ENCODE measurements at places on chromosomes 4 and X. TPM values are rescaled to one million over a fixed set of nuclear protein-coding genes. Genes with fewer than 3 reads are reported as not detected.

GRCh38 chr4:99644453-99644852, 13.2 kb downstream of the C4orf54 start:
- H3K36me3 ChIP-seq = no peaks in the 10 kb centered on the region
- peak overlapping the region; percentile 61 for H3K27ac ChIP-seq
- H3K27me3 ChIP-seq = peaks cover 73% of the 10 kb centered on the region
- peaks cover 60% of the 10 kb centered on the region for H3K4me1 ChIP-seq
- peak overlapping the region; percentile 24 for H3K4me3 ChIP-seq

NWD2 gene
- total RNA-seq = not detected

DNA sequence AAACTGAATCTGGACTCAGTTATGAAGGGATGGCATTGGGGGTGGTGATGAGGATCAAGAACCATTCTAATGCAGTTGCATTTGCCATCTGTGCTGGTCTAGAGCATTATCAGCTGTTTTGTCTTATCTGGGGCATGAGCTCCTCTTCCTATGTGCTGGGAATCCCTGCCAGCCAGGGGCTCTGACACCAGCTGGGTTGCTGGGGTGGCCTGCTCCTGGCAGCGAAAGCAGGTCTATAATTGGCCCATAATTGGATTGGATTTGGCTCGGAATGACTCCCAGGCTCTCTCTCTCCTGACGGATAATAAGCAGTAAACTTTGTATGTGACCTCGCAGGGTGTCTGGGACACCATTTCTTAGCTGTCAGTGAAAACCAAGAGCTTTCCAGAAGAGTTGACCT, 34.1 kb downstream of the SMPX start:
- H3K27ac ChIP-seq = no peak overlapping the region
- no peaks in the 10 kb centered on the region for H3K36me3 ChIP-seq
- DNase-seq = no peak

TLR6 gene
- 0.11 TPM for total RNA-seq

HERC6 gene
- total RNA-seq = 4.1 TPM

NLGN3 gene
- total RNA-seq = 11.7 TPM

GRCh38 chrX:444305-444704, 57.6 kb upstream of the PPP2R3B start:
- H3K4me3 ChIP-seq = no peak overlapping the region
- no peak overlapping the region for H3K27ac ChIP-seq
- no peak for DNase-seq
- peaks cover 38% of the 10 kb centered on the region for H3K27me3 ChIP-seq

- no peaks in the 10 kb centered on the region for H3K36me3 ChIP-seq
- H3K27me3 ChIP-seq = no peaks in the 10 kb centered on the region
- no peak overlapping the region for H3K27ac ChIP-seq
- no peak overlapping the region for H3K4me3 ChIP-seq
- no peak for DNase-seq
These were observed 497.6 kb downstream of the PRR32 start for GRCh38 chrX:127317159-127317558.

DNA sequence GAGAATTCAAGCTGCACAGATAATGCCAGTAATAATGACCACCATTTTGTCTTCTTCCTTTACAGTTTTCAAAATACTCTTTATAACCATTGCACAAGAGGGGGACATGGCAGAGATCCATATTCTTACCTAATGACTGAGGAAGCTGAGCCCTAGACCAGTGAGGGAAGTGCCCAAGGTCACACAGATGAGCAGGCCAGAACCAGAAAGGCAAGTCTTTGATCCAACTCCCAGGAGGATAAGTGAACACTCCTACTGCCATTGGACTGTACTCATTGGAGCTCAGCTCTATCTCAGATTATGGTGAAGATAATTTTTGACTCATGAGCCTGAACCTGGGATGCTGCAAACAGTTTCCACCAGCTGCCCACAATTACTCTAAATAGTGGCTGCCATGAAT, 28.6 kb downstream of the AMER1 start:
- no peak for DNase-seq
- no peaks in the 10 kb centered on the region for H3K27me3 ChIP-seq
- no peak overlapping the region for H3K27ac ChIP-seq
- no peak overlapping the region for H3K4me3 ChIP-seq
- no peaks in the 10 kb centered on the region for H3K4me1 ChIP-seq

- no peak overlapping the region for H3K4me3 ChIP-seq
- 0 out of 2 replicates have a peak, but pooled peaks cover 4% of the 10 kb centered on the region for H3K36me3 ChIP-seq
- no peaks in the 10 kb centered on the region for H3K4me1 ChIP-seq
- no peak for DNase-seq
- no peaks in the 10 kb centered on the region for H3K27me3 ChIP-seq
These were observed 265.0 kb upstream of the FAT4 start for GRCh38 chr4:125049711-125050110.

- no peak for DNase-seq
- H3K4me3 ChIP-seq = no peak overlapping the region
- no peaks in the 10 kb centered on the region for H3K4me1 ChIP-seq
- no peaks in the 10 kb centered on the region for H3K27me3 ChIP-seq
- H3K36me3 ChIP-seq = no peaks in the 10 kb centered on the region
- no peak overlapping the region for H3K27ac ChIP-seq
These were observed 77.6 kb upstream of the PCDH7 start for GRCh38 chr4:30642567-30642966.

DNA sequence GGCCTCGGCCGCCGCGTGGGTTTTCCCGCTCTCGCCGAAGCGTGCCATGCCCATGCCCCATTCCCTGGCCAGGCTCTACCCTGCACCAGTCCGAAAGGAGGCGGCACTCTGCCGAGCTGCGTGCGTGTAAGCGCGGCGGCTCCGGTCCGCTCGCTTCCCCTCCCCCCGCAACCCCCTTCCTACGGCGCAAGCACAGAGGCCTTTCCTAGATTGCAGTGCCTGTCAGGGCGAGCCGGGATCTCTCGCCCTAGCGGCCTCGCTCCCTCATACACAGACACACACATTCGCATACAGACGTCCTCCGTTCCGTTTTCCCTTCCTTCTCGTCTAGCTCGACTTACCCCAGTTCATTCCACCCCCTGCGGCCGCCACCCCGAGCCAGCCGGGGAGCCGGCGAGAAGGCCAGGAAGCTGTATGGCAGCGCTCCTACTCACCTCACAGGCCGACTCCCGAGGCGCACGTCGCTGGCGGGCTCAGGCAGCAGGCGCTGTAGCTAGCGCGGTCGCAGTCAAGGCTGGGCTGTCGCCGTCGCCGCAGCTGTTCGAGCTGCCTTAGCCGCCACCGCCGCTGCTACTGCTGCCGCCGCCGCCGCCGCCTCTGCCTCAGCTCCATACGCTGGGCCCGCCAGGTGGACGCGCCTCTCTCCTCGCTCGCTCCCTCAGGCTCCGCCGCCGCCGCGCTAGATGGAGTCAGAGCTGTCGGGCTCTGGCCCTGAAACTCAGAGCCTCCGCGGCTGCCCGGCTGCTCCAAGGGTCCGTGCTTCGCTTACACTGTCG, 615 bp downstream of the NEXMIF start:
- no peak overlapping the region for H3K27ac ChIP-seq
- H3K4me3 ChIP-seq = peak overlapping the region; percentile 78
- no peaks in the 10 kb centered on the region for H3K36me3 ChIP-seq
- H3K27me3 ChIP-seq = peaks cover 54% of the 10 kb centered on the region

DNA sequence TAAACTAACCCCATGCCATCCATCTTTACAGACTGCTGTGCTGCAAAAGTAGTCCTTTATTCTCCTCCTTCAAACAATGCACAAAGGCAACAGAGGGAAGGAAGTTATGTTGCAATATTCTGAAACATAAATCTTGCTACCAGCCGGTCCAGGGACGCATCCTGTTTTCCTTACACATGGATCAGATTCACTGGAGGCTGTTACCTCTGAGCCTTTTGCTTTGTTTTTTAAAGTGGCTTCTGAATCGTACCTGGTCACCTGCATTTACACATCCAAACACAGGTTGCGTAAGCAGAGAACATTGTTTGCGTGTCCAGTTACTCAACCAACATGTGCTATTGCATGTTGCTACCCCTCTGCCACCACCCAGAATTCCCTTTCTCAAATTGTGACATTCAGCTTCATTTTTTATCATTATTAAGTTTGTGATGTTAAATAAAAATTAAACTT, 8.8 kb downstream of the PPARGC1A start:
- no peak overlapping the region for H3K27ac ChIP-seq
- H3K27me3 ChIP-seq = no peaks in the 10 kb centered on the region
- peaks cover 77% of the 10 kb centered on the region for H3K4me1 ChIP-seq
- no peaks in the 10 kb centered on the region for H3K36me3 ChIP-seq
- DNase-seq = no peak

DNA sequence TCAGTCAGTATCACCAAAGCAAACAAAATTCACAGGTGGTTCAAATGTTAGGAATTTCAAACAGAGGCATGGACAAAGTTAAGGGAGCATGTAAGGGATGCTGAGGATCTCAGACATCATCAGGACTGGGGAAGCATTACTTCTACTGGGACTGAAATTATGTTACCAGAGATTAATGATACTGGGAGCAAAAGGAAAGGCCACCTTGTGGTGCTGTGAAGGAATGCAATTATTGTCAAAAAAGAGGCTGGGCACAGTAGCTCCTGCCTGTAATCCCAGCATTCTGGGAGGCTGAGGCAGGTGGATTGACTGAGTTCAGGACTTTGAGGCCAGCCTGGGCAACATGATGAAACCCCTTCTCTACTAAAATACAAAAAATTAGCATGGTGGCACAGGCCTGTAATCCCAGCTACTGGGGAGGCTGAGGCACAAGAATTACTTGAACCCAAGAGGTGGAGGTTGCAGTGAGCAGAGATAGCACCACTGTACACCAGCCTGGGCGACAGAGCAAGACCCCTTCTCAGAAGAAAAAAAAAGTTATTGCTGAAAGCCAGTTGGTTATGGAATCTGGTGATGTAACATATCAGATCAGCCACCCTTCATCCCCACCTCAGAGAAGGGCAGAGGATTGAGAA, 954.3 kb downstream of the PCDH7 start:
- no peak overlapping the region for H3K27ac ChIP-seq
- no peaks in the 10 kb centered on the region for H3K27me3 ChIP-seq
- DNase-seq = peak; percentile 17
- no peaks in the 10 kb centered on the region for H3K4me1 ChIP-seq
- no peak overlapping the region for H3K4me3 ChIP-seq

DNA sequence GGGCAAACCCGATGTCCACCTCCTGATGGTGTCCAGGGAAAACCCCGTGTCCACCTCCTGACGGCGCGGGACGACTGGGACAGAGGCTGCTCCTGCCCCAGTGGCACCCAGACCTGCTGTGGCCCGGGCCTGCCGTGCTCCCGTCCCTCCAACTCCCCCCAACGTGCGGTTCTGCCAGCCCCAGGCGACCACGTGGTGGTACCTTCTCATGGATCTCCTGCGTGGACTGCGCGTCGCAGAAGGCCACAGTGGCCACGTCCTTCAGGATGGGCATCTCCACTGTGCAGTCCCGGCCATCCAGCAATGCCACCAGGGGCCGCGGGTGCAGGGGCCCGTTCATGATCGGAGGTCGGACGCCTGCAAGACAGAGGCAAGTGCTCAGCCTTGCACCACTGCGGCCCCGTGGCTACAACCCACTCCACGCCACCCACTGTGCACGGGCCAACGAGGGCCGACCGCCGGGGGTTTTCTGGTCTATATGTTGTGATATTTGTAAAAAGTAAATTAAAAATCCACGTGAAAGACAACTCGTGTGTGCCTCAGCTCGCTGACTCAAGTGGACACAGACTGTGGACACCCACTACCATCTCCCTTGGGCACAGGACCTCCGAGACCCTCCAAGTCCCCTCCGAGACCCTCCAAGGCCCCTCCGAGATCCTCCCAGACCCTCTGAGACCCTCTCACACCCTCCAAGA, 10.8 kb downstream of the CTBP1 start:
- H3K4me3 ChIP-seq = no peak overlapping the region
- H3K27me3 ChIP-seq = no peaks in the 10 kb centered on the region
- DNase-seq = no peak
- H3K36me3 ChIP-seq = peaks cover 22% of the 10 kb centered on the region

- H3K4me3 ChIP-seq = no peak overlapping the region
- no peak overlapping the region for H3K27ac ChIP-seq
- DNase-seq = no peak
These were observed 378.4 kb upstream of the IGFBP7 start for GRCh38 chr4:57488366-57489162.

- H3K27ac ChIP-seq = no peak overlapping the region
- no peak for DNase-seq
- no peak overlapping the region for H3K4me3 ChIP-seq
These were observed 80.8 kb upstream of the BMPR1B start for GRCh38 chr4:94676970-94677369.

GRCh38 chr4:108570993-108571569, 49.3 kb upstream of the RPL34 start:
- no peak overlapping the region for H3K4me3 ChIP-seq
- no peak for DNase-seq
- no peaks in the 10 kb centered on the region for H3K36me3 ChIP-seq
- H3K4me1 ChIP-seq = peaks cover 5% of the 10 kb centered on the region

DNA sequence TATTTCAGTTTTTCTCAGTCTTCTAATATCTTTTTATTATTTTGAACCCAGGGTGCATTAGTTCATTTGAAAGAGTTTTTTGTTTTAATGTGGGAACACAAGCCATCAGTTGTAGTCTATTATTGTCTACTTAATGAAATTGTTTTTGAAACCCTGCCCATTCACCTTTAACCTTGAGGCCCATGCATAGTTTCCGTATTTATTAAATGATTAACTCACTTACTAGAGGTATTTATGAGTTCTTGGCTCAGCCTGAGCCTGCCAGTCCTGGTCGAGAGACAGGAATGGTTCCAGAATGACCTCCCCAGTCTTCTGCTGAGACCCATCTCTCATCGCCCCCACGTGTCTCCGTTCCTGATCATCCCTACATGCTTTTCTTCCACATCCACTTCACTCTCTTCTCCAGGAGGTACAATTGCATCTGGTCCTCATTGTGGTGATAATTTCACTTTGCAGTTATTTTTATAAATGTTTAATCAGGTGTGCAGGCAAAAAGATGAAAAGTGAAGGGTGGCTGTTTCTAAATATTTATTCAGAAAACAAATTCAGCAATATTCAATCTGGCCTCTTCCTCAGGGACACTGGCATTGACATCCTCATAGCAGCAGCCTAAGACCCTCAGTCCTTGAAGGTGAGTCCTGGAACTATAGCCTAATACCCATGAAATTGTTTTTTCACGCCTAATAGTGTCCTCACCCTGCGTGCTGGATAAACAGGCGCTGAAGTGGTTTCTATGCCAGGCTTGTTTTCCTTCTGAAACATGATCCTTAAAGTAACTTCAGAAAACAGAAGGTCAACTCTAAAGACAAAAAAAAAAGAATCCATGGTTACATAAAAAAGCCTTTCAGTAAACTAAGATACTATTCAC, 112.8 kb downstream of the KDR start:
- H3K36me3 ChIP-seq = no peaks in the 10 kb centered on the region
- H3K4me3 ChIP-seq = no peak overlapping the region
- H3K27ac ChIP-seq = no peak overlapping the region
- no peak for DNase-seq

DNA sequence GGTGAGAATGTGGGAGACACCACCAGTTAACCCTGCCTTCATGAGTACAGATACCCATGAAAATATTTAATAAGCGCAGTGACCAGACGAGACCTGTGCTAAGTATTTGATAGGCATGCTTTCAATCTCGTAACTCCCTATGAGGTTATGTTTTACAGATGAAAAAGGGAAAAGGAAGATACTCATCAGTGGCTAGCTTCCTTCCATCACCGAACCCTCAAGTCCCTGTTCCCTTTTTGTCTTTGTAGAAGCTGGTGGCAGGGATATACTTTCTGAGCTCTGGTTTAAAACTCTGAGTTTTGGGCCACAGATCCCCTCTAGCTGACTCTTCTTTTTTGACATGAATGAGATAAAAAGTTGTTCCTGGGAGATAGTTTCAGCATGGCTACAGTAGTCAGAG, 26.3 kb downstream of the AFF1 start:
- H3K4me3 ChIP-seq = peak overlapping the region; percentile 68
- peaks cover 14% of the 10 kb centered on the region for H3K36me3 ChIP-seq
- H3K27me3 ChIP-seq = no peaks in the 10 kb centered on the region
- no peak for DNase-seq

CPE gene
- total RNA-seq = 10.9 TPM

- no peaks in the 10 kb centered on the region for H3K27me3 ChIP-seq
- H3K4me3 ChIP-seq = no peak overlapping the region
- DNase-seq = no peak
- H3K36me3 ChIP-seq = no peaks in the 10 kb centered on the region
These were observed 313.9 kb downstream of the TECRL start for GRCh38 chr4:64095398-64095797.

Data from WTC11 (cell line).